ENCODE measurements at places on chromosomes 16 and 17. TPM values are rescaled to one million over a fixed set of nuclear protein-coding genes. Genes with fewer than 3 reads are reported as not detected.

DNA sequence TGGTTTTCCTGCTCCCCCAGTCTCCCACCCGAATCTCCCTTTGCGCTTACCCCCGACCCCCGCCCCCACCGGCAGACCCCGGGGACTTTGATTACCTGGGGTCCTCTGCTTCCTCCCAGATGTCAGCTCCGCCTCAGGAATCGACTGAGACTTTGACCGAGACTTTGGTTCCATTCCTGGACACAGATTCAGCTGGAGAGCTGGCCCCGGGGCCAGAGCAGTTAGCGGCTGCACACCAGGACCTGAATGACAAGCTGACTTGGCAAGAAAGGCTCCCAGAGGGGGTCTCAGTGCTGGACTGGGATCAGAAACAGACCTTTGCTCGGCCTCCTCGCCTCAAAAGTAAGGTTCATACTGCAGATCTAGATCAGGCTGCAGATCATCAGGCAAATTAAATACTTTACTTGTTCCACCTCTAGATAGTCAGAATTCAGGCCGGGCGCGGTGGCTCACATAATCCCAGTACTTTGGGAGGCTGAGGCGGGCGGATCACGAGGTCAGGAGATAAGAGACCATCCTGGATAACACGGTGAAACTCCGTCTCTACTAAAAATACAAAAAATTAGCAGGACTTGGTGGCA is 60.3 kb upstream of the FBXO47 start:
- peak overlapping the region; percentile 50 for H3K4me3 ChIP-seq
- peaks cover 8% of the 10 kb centered on the region for H3K4me1 ChIP-seq
- no peak for DNase-seq
- H3K36me3 ChIP-seq, result no peaks in the 10 kb centered on the region

DNA sequence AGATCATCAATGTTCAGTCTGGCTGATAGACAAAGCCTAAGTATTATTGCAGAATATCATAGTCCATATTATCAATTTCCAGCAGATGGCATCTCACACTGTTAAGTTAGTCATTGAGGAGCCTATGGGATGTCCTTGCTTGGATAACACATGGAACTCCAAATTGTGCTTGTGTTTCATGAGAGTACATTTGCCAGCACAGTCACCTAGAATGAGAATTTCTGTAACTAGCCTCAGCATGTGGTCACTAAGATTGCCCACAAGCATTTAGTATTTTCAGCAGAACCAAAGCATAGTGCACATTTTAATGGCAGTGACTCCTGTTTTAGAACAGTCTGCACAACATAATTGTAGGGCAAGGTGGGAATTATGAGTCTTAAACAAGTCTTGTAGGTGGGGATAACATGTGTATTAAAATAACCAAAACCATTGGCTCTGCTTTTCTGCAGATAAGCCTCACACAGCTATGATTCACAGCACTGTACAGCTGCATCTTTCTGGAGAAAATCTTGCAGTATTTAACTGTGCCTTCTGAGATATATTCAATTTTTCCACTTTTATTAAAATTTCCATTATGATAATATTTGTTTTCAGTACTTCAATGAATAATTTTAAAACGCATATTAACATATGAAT is 882.8 kb upstream of the SOX9 start:
- H3K27me3 ChIP-seq, result no peaks in the 10 kb centered on the region
- H3K27ac ChIP-seq, result no peak overlapping the region
- H3K4me1 ChIP-seq, result no peaks in the 10 kb centered on the region
- H3K4me3 ChIP-seq, result no peak overlapping the region
- DNase-seq, result no peak

DNA sequence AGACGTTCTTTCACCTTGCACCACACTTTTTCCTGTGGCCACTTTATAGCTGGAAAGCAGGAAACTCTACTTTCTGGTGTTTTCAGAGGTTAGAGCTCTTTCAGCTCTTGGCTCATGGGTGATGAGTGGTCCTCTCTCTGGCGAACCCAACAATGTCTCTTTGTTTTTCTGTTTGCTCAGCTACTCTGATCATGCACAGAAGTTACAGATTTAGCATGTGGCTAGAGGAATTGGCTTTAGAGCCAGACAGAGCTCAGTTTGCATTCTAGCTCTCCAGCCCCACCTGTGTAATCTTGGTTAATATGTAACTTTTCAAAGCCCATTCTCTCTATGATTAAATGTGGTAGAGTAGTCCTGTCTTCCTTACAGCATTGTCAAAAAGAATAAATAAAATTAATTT is 225.2 kb downstream of the HAPSTR1 start:
- H3K4me3 ChIP-seq, result no peak overlapping the region
- H3K4me1 ChIP-seq, result no peaks in the 10 kb centered on the region
- H3K27me3 ChIP-seq, result no peaks in the 10 kb centered on the region
- peaks cover 2% of the 10 kb centered on the region for H3K36me3 ChIP-seq
- DNase-seq, result no peak
- no peak overlapping the region for H3K27ac ChIP-seq

- no peaks in the 10 kb centered on the region for H3K36me3 ChIP-seq
- H3K27me3 ChIP-seq, result peaks cover 10% of the 10 kb centered on the region
- no peak overlapping the region for H3K27ac ChIP-seq
- DNase-seq, result no peak
Observed at GRCh38 chr17:68562736-68563135, 38.4 kb downstream of the FAM20A start.

DNA sequence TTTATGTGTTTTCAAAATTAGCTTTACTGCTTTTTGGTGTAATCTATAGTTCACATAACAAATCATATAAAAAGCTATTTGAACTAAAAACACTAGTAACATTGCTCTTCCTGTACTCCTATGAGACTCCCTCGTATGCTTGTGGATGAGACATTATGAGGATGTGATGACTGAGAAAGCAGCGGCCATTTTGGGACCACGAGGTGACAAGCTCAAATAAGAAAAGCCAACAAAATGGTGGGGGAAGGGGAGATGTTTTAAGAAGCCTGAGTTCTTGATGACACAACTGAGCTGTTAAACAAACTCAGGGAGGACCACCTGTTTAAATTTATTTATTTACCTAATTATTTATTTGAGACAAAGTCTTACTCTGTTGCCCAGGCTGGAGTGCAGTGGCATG is 4.5 kb downstream of the CCL18 start:
- H3K27ac ChIP-seq, result peak overlapping the region; percentile 41
- peaks cover 14% of the 10 kb centered on the region for H3K4me1 ChIP-seq
- peaks cover 40% of the 10 kb centered on the region for H3K27me3 ChIP-seq
- DNase-seq, result no peak

GRCh38 chr17:49523706-49524472 is 28.8 kb downstream of the NGFR start:
- no peaks in the 10 kb centered on the region for H3K36me3 ChIP-seq
- H3K27me3 ChIP-seq, result no peaks in the 10 kb centered on the region
- H3K4me1 ChIP-seq, result peaks cover 8% of the 10 kb centered on the region
- no peak overlapping the region for H3K27ac ChIP-seq
- peak; percentile 53 for DNase-seq
- H3K4me3 ChIP-seq, result no peak overlapping the region

DNA sequence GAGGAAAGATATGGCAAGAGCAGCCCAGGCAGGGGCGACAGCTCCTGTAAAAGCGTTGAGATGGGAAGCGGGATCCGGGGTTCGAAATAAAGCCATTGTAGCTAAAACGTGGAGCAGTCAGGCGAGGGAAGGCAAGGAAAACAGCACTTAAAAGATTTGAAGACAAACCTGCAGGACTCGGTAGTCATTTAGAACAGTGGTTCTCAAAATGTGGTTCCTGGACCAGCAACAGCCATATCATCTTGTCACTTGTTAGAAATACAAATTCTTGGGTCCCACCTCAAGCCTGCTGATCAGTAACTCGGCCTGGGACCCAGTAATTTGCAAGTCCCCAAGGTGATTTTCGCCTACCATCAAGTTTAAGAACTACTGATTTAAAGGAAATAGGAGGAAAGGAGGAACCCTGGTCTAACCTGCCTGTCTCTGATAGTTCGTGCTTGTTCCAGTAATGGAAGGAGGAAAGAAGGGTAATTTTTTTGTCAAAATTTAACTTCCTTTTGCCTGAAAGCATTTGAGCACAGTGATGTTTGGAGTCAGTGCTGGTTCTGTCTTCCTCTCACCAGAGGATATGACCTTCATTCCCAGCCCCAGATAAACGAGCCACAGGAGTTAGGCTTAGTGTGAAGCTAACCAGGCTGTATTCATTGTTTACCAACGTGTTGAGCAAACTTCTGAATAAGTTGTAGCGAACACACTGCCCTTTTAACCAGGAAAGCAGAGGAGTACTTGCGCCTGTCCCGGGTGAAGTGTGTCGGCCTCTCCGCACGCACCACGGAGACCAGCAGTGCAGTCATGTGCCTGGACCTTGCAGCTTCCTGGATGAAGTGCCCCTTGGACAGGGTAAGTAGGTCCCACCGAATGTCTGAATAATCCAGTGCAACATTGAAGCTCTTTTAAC is 1.1 kb downstream of the ORC6 start:
- H3K4me3 ChIP-seq, result no peak overlapping the region
- H3K36me3 ChIP-seq, result peaks cover 28% of the 10 kb centered on the region
- no peaks in the 10 kb centered on the region for H3K27me3 ChIP-seq
- no peak overlapping the region for H3K27ac ChIP-seq

Gene CCT6B
- 3.4 TPM for total RNA-seq

DNA sequence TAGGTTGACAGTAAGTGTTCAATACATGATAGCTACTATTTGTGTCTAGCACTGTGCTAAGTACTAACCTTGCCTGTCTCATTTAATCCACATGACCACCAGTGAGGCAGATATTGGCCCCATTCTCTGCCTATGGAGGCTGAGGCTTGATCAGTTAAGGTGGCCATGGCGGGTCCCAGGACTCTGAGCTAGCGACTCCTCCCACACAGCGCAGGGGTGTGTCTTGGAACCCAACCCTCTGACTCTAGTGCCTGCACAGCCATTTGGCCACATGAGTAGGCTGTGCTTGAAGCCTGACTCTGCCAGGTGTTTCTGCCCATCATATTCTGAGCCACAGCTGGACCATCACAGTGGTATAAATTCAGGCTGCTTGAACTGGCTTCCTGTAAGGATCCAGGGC is 6.4 kb downstream of the NHERF1 start:
- H3K27me3 ChIP-seq, result no peaks in the 10 kb centered on the region
- peak overlapping the region; percentile 6 for H3K4me3 ChIP-seq
- no peak for DNase-seq
- H3K27ac ChIP-seq, result peak overlapping the region; percentile 82

DNA sequence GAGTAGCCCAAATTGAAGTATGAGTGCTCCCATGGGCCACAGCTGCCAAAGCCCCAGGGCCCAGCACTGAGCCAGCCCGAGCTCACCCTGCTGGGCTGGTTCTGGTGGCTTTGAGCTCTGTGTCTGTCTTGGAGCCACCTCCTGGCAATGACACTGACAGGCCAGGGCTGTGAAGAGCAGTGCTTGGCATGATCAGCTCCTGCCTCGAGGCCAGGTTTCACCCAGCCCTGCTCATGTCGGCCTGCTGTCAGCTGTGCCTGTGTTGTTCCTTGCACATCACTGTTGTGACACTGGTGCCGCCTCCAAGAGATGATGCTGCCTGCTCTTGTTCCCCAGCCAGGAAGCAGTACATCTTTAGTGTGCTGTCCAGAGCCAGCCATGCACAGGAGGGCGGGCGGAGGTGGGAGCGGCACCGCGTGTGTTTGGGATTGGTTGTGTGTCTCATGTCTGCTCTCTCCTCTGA is 26.0 kb downstream of the PLD6 start:
- H3K27ac ChIP-seq, result peak overlapping the region; percentile 93
- DNase-seq, result peak; percentile 37
- peaks cover 25% of the 10 kb centered on the region for H3K36me3 ChIP-seq
- H3K4me3 ChIP-seq, result peak overlapping the region; percentile 78
- H3K4me1 ChIP-seq, result peaks cover 95% of the 10 kb centered on the region

DNA sequence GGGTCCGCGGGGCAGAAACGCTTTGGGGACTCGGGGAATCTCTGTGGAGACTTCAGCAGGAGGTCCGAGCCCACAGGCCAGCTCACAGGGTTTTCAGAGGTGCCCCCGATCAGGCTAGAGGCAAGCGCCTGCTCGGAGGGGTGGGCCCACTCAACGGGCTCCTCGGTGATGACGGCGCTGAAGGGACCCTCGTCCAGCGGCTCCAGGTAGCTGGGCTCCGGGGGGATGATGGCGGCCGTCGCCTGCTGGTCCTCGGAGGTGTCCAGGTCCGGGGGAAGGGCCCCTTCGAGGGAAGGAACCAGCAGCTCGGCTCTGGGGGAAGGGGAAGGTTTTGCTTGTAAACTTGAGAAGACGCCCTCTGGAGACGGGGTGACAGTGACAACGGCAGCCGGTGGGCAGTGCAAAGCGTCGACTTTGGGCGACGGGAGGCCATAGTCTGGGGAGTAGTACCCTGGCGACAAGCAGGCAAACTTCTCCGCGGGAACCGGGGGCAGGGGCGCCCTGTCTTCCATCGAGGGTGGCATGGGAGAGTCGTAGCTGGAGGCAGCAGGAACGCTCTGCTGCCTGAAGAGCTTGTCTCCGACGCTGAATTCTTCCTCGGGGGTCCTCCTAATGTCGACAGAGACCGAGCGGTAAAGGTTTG is 63.2 kb downstream of the ZNF778 start:
- H3K27ac ChIP-seq, result no peak overlapping the region
- no peaks in the 10 kb centered on the region for H3K4me1 ChIP-seq
- no peaks in the 10 kb centered on the region for H3K27me3 ChIP-seq
- DNase-seq, result no peak
- H3K36me3 ChIP-seq, result no peaks in the 10 kb centered on the region
- H3K4me3 ChIP-seq, result no peak overlapping the region

GRCh38 chr16:12311309-12311708 is 334.8 kb downstream of the SNX29 start:
- H3K36me3 ChIP-seq, result no peaks in the 10 kb centered on the region
- H3K27ac ChIP-seq, result no peak overlapping the region
- peaks cover 8% of the 10 kb centered on the region for H3K4me1 ChIP-seq
- DNase-seq, result no peak
- no peaks in the 10 kb centered on the region for H3K27me3 ChIP-seq
- no peak overlapping the region for H3K4me3 ChIP-seq

- peaks cover 6% of the 10 kb centered on the region for H3K36me3 ChIP-seq
- peaks cover 5% of the 10 kb centered on the region for H3K27me3 ChIP-seq
- peaks cover 65% of the 10 kb centered on the region for H3K4me1 ChIP-seq
Observed at GRCh38 chr17:30117675-30118081, 1.1 kb downstream of the NSRP1 start.

DNA sequence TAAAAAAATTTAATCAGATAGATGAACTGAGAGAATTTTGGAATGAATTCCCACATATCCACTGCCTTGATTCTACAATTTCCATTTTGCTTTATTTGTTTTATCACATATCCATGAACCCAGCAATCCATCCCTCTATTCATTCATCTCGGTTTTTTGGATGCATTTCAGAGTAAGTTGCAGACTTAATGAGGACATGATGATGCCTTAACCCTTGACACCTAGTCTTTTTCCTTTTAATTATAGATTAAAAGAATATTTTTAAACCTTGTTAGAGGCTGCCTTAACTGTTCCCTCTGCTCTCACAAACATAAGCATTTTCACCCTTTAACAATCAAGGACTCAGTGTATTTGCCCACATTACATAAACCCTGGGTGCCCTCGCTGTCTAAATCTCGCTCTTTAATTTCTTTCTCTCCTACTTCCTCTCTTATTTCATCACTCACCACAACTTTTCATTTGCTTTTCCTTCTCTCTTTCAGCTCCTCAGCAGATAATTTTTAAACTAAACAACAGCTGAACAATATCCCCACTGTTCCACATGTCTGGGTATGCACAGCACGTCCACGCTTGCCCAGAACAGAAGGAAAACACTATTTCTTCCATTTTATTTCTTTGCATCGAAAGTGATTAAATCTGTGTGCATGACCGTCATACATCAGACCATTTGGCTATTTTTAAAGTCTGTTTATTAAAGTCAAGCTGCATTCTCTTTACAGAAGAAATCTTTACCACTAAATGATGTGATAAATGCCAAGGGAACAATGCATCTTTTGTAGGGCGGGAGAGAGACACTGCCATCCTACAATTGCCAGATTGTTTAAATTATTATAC is 39.9 kb downstream of the IQCK start:
- no peak overlapping the region for H3K4me3 ChIP-seq
- H3K27ac ChIP-seq, result no peak overlapping the region

Data from activated T-cell treated with anti-CD3 and anti-CD28 coated beads, Interleukin-2, amount 50 U/mL, for 72 hours (primary cell).